Glutamatergic neuron (in vitro differentiated cells): ENCODE measurements at places on chromosomes 3 and 15.
A peak's percentile ranks its signal among the peaks of the same experiment; 100 is the strongest.

DNA sequence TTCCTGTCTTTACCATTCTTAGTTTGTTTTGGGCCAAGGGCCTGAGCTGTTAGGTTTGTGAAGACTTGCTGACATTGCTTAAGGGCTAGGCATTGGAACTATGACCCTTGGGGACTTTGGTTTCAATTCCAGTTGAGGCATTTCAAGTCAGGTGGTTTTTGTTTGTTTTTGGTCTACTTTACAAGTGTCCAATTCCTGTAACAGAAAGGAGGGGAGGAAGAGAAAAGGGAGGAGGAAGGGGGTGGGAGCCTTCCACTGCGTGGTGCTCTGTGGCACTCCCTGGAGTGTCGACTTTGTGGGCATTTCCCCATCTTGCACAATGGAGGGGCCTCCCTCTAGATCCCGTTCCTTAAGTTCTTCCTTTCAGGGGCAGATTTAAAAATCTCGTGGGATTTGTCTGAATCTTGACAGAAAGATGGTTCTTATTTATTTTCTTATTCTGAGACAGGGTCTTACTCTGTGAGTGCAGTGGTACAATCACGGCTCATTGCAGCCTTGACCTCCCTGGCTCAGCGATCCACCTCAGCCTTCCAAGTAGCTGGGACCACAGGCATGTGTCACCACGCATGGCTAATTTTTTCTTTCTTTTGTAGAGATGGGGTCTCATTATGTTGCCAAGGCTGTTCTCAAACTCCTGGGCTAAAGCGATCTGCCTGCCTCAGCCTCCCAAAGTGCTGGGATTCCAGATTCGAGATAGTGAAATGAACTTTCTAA, 59.5 kb upstream of the RYK start:
- DNase-seq = no peak
- H3K4me1 ChIP-seq = no peaks in the 10 kb centered on the region
- no peak overlapping the region for H3K27ac ChIP-seq
- no peaks in the 10 kb centered on the region for H3K36me3 ChIP-seq

DNA sequence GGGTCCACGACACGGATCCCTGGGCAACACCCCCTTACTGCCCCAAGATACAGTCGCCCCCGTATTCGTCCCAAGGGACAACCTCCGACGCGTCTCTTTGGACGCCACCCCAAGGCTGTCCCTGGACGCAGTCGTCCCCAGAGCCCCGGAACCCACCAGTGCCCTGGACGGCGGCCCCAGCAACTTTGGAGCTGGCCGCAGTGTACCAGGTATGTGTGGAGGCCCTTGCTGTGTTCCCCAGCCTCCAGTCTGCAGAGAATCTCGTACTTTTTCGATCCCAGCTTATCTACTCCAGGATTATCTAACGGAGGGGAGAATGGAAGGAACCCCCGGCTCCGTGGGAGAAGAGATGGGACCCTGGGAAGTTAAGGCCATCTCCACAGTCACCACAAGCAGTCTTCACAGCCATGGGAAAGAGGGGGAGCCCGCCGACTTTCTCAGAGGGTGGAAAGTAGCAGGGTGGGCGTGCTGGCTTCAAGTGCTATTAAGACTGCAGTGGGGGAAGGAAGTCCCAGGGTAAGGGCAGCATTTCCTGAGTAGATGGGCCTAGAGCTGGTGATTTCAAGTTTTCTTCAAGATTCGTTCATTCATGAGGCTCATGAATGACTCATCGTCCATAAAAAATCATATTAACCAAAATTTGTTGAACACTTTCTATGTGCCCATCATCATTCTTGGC, 1.1 kb downstream of the MESP2 start:
- no peak overlapping the region for H3K27ac ChIP-seq
- H3K4me3 ChIP-seq = no peak overlapping the region
- H3K27me3 ChIP-seq = peaks cover 8% of the 10 kb centered on the region

GRCh38 chr3:50600841-50601591, 10.6 kb downstream of the CISH start:
- no peaks in the 10 kb centered on the region for H3K4me1 ChIP-seq
- H3K27ac ChIP-seq = no peak overlapping the region
- H3K4me3 ChIP-seq = no peak overlapping the region
- no peaks in the 10 kb centered on the region for H3K36me3 ChIP-seq

GRCh38 chr3:59235634-59236012, 185.8 kb upstream of the CFAP20DC start:
- no peaks in the 10 kb centered on the region for H3K4me1 ChIP-seq
- H3K27ac ChIP-seq = no peak overlapping the region
- H3K27me3 ChIP-seq = no peaks in the 10 kb centered on the region
- no peak for DNase-seq
- no peak overlapping the region for H3K4me3 ChIP-seq
- H3K36me3 ChIP-seq = peaks cover 6% of the 10 kb centered on the region

DNA sequence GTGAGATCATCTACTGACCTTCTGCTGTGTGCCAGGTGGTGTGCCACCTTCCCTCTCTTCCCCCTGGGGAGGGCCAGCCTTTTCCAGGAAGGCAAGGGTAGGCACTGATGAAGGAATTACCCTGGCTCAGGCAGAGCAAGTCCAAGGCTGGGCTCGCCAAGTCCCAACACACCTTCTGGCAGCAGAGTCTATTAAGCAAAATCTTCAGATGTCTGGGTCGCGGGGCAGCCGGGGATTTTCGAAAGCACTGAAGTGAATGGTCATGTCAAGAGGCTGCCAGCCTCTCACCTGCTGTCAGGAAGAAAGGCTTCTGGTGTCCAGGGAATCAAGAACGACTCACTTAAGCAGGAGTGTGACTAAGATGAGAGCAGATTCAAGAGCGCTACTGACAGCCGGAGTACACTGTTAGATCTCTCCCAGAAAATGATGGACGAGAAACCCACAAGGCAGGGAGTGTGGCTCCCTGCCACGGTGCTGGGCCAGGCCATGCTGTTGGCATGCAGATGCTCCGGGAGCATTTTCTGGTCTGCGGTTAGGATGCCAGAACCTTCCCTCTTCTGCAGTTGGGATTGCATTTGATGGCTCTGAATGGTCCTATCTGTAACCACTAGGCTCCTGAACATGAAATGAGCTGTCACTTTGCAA, 479.8 kb downstream of the SHQ1 start:
- no peak overlapping the region for H3K4me3 ChIP-seq
- H3K36me3 ChIP-seq = peaks cover 2% of the 10 kb centered on the region

DNA sequence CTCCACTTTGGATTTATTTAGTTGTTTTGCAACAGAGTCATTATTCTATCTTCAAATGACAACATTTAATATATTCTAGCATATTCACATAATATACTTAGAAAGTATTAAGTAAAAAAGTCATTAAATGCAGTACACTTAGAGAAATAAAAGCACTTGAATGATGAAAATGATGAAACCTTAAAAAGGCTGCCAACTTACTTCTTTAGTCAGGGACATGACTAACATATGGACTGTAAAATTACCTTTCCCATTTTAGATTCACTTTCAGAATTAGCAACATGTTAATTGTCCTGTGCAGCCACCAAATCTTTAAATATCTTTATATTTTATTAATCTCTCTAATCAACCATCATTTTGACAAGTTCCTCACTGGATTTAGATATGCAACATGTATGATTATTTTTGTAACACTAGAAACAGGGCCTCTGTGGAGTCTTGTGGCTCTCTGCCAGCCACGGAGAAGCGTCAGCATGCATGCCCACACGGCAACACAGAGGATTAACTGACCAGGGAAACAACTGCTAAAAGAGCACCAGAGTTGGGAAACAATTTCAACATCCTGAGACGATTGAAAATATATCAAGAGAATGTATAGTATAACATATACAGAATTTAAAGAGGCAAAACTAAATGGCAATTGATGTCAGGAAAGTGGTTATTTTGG, 95.7 kb downstream of the ANO10 start:
- H3K36me3 ChIP-seq = peaks cover 5% of the 10 kb centered on the region
- no peak overlapping the region for H3K4me3 ChIP-seq
- H3K4me1 ChIP-seq = no peaks in the 10 kb centered on the region

- H3K4me1 ChIP-seq = peaks cover 26% of the 10 kb centered on the region
- H3K27me3 ChIP-seq = peaks cover 16% of the 10 kb centered on the region
- H3K4me3 ChIP-seq = peak overlapping the region; percentile 37
- H3K27ac ChIP-seq = peak overlapping the region; percentile 46
- H3K36me3 ChIP-seq = no peaks in the 10 kb centered on the region
- no peak for DNase-seq
Measured at GRCh38 chr3:184334470-184335158, 2.8 kb upstream of the FAM131A start.

GRCh38 chr3:192825657-192826200, 91.9 kb downstream of the MB21D2 start:
- H3K36me3 ChIP-seq = no peaks in the 10 kb centered on the region
- peaks cover 9% of the 10 kb centered on the region for H3K27me3 ChIP-seq
- no peak for DNase-seq
- no peak overlapping the region for H3K27ac ChIP-seq

DNA sequence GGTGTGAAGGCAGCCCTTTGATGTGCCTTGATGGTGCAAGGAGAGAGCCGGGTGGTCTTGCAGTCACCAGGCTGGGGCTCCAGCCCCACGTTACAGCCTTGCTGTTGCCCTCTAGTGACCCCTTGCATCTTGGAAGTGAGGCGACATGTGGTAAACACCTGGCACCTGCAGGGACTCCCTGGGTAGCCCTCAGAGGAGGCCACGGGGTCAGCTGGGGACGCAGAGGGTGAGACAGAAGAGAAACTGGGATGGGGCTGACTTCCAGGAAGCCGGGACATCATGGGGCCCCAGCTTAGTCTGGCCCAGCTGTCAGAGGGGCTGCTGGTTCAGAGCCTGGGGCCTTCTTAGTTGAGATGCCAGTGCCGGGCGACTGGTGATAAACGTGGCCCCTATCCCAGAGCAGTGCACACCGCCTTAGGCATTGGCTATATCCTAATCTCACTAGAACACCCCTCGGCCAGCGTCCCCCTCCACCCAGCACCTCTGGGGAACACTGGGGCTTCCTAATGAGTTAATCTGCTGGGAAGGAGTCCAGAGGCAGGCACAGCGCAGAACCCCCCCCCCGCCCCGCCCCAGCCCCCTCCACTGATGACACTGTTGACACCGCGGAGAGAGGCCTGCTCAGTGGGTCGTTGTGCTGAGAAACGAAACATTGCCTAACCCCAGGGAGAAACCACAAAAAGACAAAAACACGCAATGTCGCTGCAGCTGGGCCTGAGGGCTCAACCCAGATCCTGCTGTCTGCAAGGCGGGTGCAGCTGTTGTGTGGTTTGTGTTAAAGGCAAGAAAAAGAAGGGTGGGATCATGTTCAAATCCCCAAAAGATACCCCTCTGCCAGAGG, 60.5 kb upstream of the KLF13 start:
- peak overlapping the region; percentile 22 for H3K27ac ChIP-seq
- H3K4me1 ChIP-seq = peaks cover 16% of the 10 kb centered on the region
- no peak overlapping the region for H3K4me3 ChIP-seq
- no peak for DNase-seq
- H3K36me3 ChIP-seq = no peaks in the 10 kb centered on the region

- H3K4me3 ChIP-seq = no peak overlapping the region
- peaks cover 10% of the 10 kb centered on the region for H3K27me3 ChIP-seq
- H3K27ac ChIP-seq = no peak overlapping the region
- H3K4me1 ChIP-seq = no peaks in the 10 kb centered on the region
Measured at GRCh38 chr15:40870716-40871115, 3.3 kb downstream of the RHOV start.

GRCh38 chr3:40490916-40491315, 14.0 kb downstream of the ZNF619 start:
- no peak overlapping the region for H3K4me3 ChIP-seq
- no peak overlapping the region for H3K27ac ChIP-seq
- no peaks in the 10 kb centered on the region for H3K4me1 ChIP-seq
- H3K27me3 ChIP-seq = no peaks in the 10 kb centered on the region
- no peak for DNase-seq
- H3K36me3 ChIP-seq = peaks cover 30% of the 10 kb centered on the region

DNA sequence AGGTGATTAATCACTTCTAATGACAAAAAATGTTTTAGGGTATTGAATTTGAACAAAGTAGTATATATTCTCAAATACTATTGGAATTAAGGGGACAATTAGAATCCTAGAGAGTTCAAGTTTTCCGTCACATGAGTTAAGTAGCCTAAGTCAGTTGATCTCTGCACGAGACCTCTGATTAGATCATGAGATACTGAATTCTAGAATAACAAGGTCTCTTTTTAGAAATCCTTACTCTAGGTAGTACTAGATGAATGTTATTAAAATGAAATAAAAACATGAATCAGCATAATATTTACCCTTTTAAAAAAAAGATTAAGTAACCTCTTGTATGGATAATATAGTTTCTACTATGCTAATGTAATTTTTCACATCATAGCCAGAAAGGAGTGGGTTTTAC, 43.4 kb downstream of the MYO5A start:
- DNase-seq = no peak
- peaks cover 1% of the 10 kb centered on the region for H3K27me3 ChIP-seq
- no peak overlapping the region for H3K4me3 ChIP-seq
- H3K4me1 ChIP-seq = peaks cover 23% of the 10 kb centered on the region

GRCh38 chr15:64775551-64776401, at the start of gene RBPMS2:
Gene RBPMS2 (minus strand): TSS chr15:64775589. CDS start chr15:64775319, 270 bp downstream.
- H3K27ac ChIP-seq = no peak within 1 kb of the TSS
- peak within 1 kb of the TSS; percentile 82 for H3K4me3 ChIP-seq
- no peaks in the 10 kb centered on the region for H3K4me1 ChIP-seq

- no peak overlapping the region for H3K4me3 ChIP-seq
- no peak overlapping the region for H3K27ac ChIP-seq
- no peaks in the 10 kb centered on the region for H3K36me3 ChIP-seq
- peaks cover 2% of the 10 kb centered on the region for H3K27me3 ChIP-seq
- H3K4me1 ChIP-seq = no peaks in the 10 kb centered on the region
Measured at GRCh38 chr3:129087138-129087702, 26.6 kb downstream of the GP9 start.

- H3K4me3 ChIP-seq = no peak overlapping the region
- no peak for DNase-seq
- H3K36me3 ChIP-seq = peaks cover 5% of the 10 kb centered on the region
- H3K27ac ChIP-seq = no peak overlapping the region
Measured at GRCh38 chr3:116226266-116226665, 219.0 kb downstream of the LSAMP start.

DNA sequence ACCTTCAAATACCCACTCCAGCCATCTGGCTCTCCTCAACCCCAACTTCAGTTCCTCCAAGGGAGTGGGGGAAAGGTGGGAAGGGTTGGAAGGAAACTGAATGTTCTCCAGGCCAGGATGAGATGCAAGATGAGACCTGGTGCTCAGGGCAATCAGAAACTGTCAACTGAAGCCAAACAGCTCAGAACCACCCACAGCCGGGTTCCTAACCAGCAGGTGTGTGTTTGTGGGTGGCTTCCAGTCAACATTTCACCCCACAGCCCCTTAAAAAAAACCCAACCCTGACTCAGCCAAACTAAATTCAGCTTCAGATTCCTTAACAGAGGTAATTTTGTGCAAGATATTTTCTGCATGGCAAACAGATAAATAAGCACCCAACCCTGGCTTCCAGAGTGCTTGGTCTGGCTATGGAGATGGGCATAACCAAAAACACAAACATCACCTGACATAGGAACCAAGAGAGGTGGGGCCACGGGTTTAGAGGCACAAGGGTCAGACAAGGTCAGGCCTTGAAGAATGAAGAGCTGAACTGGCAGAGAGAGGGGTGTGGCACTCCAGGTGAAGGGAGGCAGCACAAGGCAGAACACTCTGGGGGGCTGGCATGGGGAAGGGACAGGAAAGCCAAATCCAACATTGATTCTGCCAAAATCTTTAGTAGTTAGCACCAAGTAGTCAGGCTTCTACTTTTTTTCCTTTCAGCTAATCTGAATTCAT, 34.7 kb downstream of the ZNF445 start:
- H3K4me3 ChIP-seq = no peak overlapping the region
- peaks cover 23% of the 10 kb centered on the region for H3K36me3 ChIP-seq
- DNase-seq = no peak
- no peak overlapping the region for H3K27ac ChIP-seq
- no peaks in the 10 kb centered on the region for H3K4me1 ChIP-seq
